ENCODE measurements at places on chromosomes 6 and 20. TPM values are rescaled to one million over a fixed set of nuclear protein-coding genes. Genes with fewer than 3 reads are reported as not detected.

Gene ASIP
- 1.9 TPM for total RNA-seq

Gene EFCAB8
- total RNA-seq = 0.05 TPM

Gene GRIK2
- 88.6 TPM for total RNA-seq

Gene STMN3
- 51.6 TPM for total RNA-seq

Gene LRFN2
- 6.2 TPM for total RNA-seq

Gene PTPRT
- total RNA-seq = 12.1 TPM

Gene SLC17A3
- total RNA-seq = not detected

Gene WASF1
- 31.2 TPM for total RNA-seq

Gene PFDN6
- 20.5 TPM for total RNA-seq

Gene TAAR8
- not detected for total RNA-seq

Gene ZNF334
- 34.7 TPM for total RNA-seq

Gene TFAP2C
- 13.0 TPM for total RNA-seq

Gene EPHA7
- 39.6 TPM for total RNA-seq

Gene KAT14
- 20.9 TPM for total RNA-seq

Gene SOBP
- 23.9 TPM for total RNA-seq

Gene PNPLA1
- 0.16 TPM for total RNA-seq

Gene BMP6
- total RNA-seq = 13.1 TPM

Gene THEMIS
- total RNA-seq = 0.22 TPM

Gene ECT2L
- total RNA-seq = not detected

Gene MAFB
- 13.4 TPM for total RNA-seq

Gene CNR1
- total RNA-seq = 17.9 TPM

Gene FBXO30
- total RNA-seq = 39.8 TPM

Gene MAPK14
- total RNA-seq = 75.2 TPM

Gene PSMB9
- 4.0 TPM for total RNA-seq

Gene ACSS1
- total RNA-seq = 30.0 TPM

Gene MUC21
- total RNA-seq = 0.11 TPM

Gene SLC22A2
- 1.3 TPM for total RNA-seq

Gene DLK2
- 2.6 TPM for total RNA-seq

Gene IL17F
- not detected for total RNA-seq

Gene FKBP1C
- not detected for total RNA-seq

Gene TDRD6
- 2.6 TPM for total RNA-seq

Gene TAP2
- total RNA-seq = 6.2 TPM

Gene COL12A1
- total RNA-seq = 482 TPM

Gene CST9L
- not detected for total RNA-seq

Gene BMP5
- total RNA-seq = 20.8 TPM
